ENCODE measurements at places on chromosomes 4 and X.

DNA sequence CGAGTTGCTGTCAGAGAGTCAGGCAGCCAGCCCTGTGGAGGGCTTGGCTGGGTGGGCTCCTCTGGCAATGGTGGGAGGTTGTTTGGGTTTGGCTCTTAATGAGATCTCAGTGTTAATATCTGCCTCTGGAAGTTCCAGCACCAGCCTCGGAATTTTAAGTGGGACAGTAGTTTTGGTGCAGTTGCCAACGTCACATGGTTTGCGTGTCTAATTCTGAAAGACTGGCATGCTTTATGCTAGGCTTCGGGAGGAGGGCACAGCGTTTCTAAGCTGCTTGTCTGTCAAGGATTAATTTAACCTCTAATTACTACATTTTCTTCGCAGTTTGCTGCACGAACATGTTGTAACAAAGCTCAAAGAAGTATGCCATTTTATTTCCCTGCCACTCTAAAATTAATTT is 9.2 kb downstream of the MAMLD1 start:
- no peak for DNase-seq

GRCh38 chrX:21840193-21840545 is 752 bp downstream of the MBTPS2 start:
- peak; percentile 20 for DNase-seq

DNA sequence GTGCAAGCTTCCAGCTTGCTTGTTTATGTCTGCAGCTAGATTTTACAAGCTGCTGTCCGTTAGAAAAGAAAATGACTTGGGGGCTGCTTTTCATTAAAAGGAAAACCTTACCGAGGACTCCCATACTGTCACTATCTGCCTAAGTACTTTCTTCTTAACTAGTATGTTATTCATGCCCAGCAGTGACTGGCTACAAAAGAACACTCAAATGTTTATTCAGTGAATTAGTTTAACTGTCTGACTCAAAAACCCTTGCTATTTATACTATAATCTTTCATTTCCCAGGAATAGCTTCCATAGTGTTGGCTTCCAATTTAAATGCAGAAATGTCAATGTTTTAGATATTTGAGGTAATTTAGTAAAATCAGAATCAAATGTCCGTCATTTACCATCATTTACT is 164.9 kb downstream of the DTHD1 start:
- DNase-seq: no peak

- peak; percentile 78 for DNase-seq
Observed at GRCh38 chr4:184538023-184538599, 63.8 kb upstream of the IRF2 start.

GRCh38 chr4:36178484-36178883 is 65.8 kb downstream of the ARAP2 start:
- no peak for DNase-seq

- DNase-seq: no peak
Observed at GRCh38 chr4:38665551-38666411, 1.8 kb downstream of the KLF3 start.

- no peak for DNase-seq
Observed at GRCh38 chrX:1781766-1782165, 166.9 kb downstream of the ASMT start.

DNA sequence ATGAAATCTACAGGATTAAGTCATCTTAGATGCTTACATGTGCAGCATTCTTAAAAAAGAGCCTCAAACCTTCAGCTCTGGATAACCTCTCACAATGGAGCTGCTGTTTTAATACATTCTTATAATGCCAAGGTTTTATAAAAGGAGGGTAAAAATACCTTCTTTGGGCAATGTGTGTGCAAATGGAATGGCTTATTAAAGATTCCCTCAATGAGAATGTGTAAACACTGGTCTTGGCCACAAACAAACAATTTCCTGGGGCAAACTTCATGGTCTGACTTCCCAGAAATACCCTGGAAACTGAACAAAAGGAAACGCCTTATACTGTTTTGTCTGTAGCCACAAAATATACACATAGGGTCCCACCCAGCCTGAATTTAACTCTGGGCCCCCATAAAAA is 148.6 kb upstream of the INTU start:
- DNase-seq: no peak

DNA sequence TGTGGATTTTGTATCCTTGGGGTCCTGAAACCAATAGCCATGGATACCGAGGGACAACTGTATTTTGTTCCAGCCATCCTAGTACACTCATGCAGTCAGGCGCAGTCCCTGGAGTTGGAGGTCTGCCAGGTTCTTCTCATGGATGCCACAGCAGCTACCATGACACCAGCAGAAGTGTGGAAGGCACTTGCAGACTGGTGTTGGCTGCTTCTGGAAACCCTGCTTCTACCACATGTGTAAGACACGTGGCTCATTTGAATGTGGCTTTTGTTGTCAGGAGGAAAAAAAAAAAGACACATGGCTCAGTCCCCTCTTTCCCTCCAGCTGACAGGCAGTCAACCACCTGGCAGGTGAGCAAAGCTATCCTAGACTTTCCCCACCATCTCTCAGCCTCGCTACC is 19.4 kb downstream of the DRD5 start:
- DNase-seq: no peak

- no peak for DNase-seq
Observed at GRCh38 chr4:41853973-41854372, 81.3 kb upstream of the TMEM33 start.

GRCh38 chr4:3821580-3822229 is 55.5 kb downstream of the ADRA2C start:
- DNase-seq: no peak

DNA sequence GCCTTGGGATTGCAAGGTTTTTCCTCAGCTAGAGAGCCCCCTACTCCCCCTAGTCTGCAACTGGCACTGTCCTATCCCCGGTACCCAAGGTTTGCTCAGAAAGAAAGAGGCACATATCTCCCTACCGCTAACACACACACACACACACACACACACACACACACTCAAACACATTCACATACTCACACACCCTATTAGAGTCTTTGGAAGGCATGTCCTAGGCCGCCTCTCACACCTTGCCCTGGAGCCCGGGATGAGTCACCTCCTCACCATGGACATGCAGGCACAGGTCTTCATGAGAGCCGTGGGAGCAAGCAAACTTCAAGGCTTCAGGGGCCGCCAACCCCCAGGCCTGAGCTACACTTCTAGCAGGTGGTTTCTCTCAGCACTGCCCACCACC is 49.2 kb downstream of the PJA1 start:
- DNase-seq: no peak

DNA sequence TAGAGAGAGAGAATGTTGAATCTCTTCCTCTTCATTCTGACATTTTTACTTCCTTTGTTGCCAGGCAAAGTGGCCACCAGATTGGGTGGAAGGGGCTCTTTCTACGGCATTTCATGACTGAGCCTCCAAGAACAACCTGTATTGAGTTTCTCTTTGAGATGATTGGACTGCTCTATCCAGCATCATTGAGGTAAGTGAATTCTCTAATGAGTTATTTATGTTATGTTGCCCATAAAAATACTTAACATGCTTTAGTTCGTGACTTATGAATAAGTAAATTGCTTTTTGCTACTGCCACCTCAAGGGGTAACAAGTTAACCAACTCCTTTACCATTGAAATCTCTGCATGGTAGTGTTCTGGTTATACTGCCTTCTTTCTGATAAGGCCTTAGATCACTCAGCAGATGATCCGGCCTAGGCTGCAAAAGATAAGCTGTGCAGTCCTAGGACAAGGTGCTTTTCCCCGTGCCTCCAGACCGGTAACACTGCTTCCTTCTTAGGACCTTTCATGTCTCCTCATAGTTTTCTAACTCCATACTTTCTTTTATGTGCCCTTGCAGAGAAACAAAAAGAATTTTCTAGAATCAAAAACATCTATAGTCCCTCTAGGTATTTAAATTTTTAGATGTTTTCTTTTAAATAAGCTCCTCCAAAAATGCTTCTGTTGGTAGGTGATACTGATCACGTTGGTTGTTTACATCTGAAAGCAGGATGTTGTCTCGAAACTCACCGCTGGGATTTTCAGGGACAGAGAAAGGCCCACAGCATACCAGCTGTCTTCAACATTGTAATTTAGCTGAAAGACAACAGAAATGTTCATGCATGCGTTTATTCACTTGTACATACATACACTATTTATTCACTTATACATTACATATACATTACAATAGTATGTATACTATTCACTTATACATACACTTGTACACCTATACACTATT is 157.1 kb upstream of the RBPJ start:
- DNase-seq: no peak

- no peak for DNase-seq
Observed at GRCh38 chr4:35970366-35970960, 273.9 kb downstream of the ARAP2 start.

DNA sequence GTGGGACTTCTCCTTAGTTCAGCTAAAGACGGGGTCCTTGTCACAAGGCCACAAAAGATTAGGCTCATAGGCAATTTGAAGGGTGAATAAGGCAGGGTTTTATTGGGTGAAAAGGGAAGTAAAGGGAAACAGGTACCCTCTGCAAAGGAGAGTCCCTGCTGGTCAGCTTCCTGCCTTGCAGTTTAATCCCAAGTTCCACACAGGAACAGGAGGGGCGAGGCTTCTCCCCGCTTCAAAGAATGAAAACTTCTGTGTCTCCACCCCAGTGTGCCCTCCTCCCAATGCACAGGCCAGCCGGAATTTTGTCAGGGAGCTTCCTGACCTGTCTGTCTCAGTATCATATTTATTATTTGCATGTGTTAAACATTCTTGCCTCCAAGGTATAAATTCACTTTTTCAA is 37.1 kb downstream of the ITM2A start:
- DNase-seq: no peak

- DNase-seq: no peak
Observed at GRCh38 chrX:120672841-120673530, 43.1 kb upstream of the C1GALT1C1 start.

DNA sequence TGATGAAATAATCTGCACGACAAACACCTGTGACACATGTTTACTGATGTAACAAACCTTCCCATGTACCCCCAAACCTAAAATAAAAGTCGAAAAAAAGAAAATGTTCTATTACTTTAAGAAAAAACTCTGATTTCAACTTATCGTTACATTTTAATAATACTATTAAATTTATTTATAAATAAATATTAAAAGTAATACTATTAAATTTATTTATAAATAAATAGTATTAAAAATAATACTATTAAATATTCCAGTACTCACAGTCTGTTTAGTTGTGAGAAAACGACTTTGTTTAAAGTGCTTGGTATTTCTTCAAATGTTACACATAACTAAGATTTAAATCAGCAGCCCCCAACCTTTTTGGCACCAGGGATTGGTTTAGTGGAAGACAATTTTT is 471.6 kb upstream of the PRKX start:
- DNase-seq: no peak

DNA sequence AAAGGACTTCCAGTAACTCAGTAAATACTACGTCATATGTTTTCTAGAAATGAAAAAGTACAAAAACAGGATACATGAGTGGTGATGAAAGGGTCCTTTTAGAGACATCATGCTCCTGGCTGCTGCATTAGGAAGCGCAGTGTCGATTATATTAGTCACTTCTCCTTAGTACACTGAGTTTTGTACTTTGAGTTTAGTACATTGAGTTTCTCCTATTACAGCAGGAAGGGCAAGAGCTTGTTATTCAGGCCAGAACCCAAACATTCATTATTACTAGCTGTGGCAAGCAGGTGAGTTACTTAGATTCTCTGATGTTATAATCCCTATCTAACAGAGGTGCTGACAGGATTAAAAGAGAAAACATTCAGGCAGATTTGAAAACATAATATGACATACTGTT is 21.3 kb downstream of the RPGR start:
- DNase-seq: no peak

GRCh38 chr4:28675582-28675981 is 1814.9 kb downstream of the STIM2 start:
- DNase-seq: no peak

DNA sequence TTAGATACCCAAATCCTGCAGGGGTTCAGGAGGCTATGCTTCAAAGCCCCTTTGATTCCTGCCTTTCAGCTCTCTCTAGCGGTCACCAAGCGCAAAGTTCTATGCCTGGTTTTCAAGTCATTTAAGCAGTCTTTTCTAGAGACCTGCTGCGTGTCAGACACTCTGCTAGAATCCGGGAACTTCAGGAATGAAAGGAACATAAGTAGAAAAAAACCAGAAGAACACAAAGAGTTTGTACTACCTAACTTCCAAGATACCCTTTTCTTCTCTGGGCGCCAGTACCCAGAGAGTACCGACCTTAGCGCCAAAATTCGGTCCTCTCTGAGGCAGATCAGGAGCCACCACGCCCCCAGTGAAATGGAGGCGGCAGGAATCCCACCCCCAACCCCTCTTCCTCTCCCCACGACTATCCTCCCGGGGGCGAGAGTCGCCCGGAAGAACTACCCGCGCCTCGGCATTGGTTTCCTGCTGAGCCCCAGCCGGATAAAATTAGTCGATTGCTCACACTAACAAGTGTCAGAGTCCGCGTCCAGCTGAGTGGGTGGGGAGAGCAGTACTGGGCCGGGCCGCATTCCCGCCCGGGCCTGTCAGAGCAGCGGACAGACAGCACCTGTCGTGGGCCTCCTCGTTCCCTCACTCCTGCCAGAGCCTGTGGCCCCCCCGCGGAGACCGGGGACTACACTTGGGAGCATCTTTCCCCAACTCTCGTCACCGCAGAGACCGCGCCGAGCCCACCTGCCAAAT is 78.8 kb downstream of the RLIM start:
- DNase-seq: peak; percentile 76

GRCh38 chr4:11130195-11130970 is 298.3 kb downstream of the HS3ST1 start:
- DNase-seq: no peak

DNA sequence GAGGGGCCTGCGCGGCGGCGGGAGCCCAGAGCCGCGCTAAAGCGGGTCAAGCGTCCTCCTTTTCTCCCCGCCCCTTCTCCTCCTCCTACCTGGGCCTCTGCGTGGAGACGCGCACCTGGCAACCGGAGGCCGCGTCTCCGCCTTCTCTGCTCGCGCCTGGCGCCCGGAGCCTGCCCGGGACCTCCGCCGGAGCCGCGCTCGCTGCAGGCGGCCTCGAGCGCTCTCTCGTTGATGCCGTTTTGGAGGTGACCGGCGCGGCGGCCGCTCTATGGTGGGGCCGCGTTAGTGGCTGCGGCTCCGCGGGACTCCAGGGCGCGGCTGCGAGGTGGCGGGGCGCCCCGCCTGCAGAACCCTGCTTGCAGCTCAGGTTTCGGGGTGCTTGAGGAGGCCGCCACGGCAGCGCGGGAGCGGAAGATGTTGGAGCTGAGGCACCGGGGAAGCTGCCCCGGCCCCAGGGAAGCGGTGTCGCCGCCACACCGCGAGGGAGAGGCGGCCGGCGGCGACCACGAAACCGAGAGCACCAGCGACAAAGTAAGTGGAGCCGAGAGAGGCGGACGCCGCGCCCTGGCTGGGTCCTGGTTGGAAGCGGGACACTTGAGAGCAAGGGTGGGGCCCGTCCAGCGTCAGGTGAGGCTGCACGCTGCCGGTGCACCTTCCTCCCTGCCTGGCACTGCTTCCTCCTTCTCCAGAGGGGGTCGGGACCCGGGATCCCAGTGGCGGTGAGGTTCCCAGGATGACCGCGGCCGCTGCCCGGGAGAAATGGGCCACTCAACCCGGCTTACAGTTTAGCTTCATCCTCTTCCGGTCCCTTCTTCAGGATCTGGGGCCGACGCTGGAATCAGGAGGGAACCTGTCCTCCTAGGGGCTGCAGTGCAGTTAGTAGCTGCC is at the start of gene CDS1:
Gene CDS1, plus strand, starts transcription at position 140 of the 888 bp plus-strand sequence. Its CDS starts 275 bp downstream, at position 415.
- DNase-seq: peak; percentile 28

Measured in NCI-H524 (cell line).